ENCODE measurements at places on chromosomes 4 and X. TPM values are rescaled to one million over a fixed set of nuclear protein-coding genes. Genes with fewer than 3 reads are reported as not detected.

The NUDT6 gene
- total RNA-seq, result 5.3 TPM

The COL4A5 gene
- total RNA-seq, result 26.0 TPM

The CXCL1 gene
- 7.0 TPM for total RNA-seq

The IGSF1 gene
- total RNA-seq, result 0.09 TPM

The RHOXF1 gene
- not detected for total RNA-seq

The BRS3 gene
- not detected for total RNA-seq

The XAGE2 gene
- total RNA-seq, result 6.7 TPM

The CTAG1B gene
- total RNA-seq, result not detected

The DAPP1 gene
- total RNA-seq, result 15.1 TPM

The STARD8 gene
- 36.5 TPM for total RNA-seq

The UPF3B gene
- total RNA-seq, result 6.6 TPM

The NDP gene
- 0.30 TPM for total RNA-seq

The COL4A6 gene
- total RNA-seq, result 1.8 TPM

The GASK1B gene
- 22.7 TPM for total RNA-seq

The MID1 gene
- 24.9 TPM for total RNA-seq

The BTK gene
- 62.8 TPM for total RNA-seq

The RPL10 gene
- 2,678 TPM for total RNA-seq

The HSFX3 gene
- not detected for total RNA-seq

The FAM9B gene
- 0.44 TPM for total RNA-seq

The SPATA4 gene
- 1.2 TPM for total RNA-seq

The TRMT44 gene
- 23.9 TPM for total RNA-seq

The HMX1 gene
- not detected for total RNA-seq

The UGT2B7 gene
- not detected for total RNA-seq

The PAGE1 gene
- not detected for total RNA-seq

The RNF175 gene
- total RNA-seq, result 0.12 TPM

The EDA2R gene
- total RNA-seq, result 2.4 TPM

All from lower lobe of right lung (tissue), 2 donors.